ENCODE measurements at places on chromosomes 16 and 17.

DNA sequence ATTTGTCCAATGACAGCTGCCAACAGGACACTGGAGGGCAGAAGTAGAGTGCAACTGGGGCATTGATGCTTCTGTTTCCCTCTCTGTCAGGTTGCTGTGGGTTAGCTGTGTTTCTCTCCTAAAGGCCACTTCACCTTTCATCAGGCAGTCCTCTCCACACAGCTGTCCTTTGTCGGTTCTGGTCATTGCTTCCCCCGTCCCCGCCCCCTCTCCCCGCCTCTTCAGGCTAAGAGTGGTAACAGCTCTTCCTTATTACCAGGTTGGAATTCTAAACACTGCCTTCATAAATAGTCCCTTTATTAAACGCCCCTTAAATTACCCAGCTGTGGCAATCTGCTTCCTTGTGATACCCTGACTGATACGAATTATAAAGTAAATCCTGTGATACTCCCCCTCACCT is 31.8 kb upstream of the NSRP1 start:
- no peak for DNase-seq

DNA sequence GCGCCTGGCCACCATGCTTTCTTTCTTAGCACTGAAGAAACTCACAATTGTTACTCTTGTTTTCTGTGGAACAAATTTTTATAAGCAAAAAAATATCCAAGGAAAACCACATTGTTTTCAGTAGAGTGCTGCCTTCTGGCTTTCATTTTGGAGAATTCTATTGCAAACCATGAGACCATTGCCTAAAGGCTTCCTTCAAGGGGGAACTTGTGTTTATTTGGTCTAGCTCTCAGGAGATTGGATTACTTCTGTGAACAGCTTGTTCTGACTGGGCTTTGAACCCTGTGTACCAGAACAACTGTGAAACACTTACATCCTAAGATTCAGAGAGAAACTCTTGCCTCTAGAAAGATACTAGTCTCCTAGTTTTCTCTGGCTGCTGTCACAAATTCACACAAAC is 32.1 kb downstream of the TOM1L1 start:
- no peak for DNase-seq

GRCh38 chr16:13702614-13703013 is 217.3 kb upstream of the ERCC4 start:
- no peak for DNase-seq

- no peak for DNase-seq
These were observed 928 bp downstream of the CASKIN2 start for GRCh38 chr17:75514299-75514918.

GRCh38 chr17:63716426-63716825 is 16.5 kb upstream of the LIMD2 start:
- DNase-seq: no peak

GRCh38 chr17:51029568-51030463 is 90.9 kb downstream of the SPAG9 start:
- no peak for DNase-seq

GRCh38 chr16:82150549-82150948 is 19.5 kb downstream of the MPHOSPH6 start:
- DNase-seq: no peak

DNA sequence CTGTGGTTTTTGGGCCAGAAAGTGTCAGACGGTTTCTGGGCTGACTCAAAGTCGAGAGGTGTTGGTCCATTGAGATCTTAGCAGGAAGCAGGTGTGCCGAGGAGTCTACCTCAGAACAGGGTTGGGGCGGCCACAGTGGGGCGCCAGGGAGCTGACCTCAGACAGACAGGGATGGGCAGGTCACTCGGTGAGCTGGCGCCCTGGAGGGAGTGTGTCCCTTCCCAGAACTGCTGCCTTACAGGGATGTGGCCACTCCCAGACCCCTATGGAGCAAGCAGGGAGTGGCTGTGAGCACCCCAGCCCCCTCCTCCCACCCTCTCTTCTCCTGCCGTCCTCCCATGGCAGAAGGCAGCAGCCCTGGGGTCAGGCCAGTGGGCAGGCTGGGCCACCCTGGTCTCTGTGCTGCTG is 14.0 kb upstream of the DPEP1 start:
- DNase-seq: no peak

- no peak for DNase-seq
These were observed 260.8 kb upstream of the PSMD7 start for GRCh38 chr16:74035816-74036215.

GRCh38 chr16:68539711-68540239 is 684 bp downstream of the ZFP90 start:
- peak; percentile 9 for DNase-seq

DNA sequence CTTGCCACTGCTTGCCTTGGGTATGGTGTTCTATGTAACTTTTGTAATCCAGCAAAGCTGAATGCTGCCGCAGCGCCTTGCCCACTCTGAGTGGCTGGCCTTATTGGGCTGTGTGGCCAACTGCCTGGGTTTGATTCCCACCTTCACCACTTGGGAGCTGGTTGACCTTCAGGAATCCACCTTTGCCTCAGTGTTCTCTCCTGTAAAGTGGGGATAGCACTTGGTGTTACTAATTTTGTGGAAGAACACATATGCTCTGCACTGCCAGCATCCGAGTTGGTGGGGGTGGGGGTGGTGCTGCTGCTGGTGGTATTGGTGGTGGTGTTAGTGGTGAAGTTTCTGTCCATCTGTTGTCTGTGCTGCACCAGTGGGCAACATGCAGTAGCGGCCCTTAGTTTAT is 32.8 kb downstream of the AKAP1 start:
- no peak for DNase-seq

DNA sequence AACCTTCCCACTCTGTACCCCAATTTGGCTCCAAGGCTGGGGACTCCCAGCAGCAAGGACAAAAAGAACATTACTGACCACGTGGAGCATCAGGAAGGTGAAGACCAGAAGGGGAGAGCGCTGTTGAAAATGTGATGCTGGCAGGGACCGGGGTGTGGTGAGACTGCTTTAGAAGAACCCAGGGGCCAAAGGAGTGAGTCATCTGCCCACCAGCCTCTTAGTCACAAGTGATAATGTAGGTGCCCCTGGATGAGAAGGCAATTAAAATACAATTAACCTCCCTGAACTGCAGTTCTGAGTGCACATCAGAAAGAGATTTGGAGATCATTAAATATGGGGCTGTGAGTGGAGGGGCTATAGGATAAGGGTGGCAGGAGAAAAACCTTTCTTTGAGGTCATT is 366.6 kb upstream of the CCL2 start:
- DNase-seq: no peak

DNA sequence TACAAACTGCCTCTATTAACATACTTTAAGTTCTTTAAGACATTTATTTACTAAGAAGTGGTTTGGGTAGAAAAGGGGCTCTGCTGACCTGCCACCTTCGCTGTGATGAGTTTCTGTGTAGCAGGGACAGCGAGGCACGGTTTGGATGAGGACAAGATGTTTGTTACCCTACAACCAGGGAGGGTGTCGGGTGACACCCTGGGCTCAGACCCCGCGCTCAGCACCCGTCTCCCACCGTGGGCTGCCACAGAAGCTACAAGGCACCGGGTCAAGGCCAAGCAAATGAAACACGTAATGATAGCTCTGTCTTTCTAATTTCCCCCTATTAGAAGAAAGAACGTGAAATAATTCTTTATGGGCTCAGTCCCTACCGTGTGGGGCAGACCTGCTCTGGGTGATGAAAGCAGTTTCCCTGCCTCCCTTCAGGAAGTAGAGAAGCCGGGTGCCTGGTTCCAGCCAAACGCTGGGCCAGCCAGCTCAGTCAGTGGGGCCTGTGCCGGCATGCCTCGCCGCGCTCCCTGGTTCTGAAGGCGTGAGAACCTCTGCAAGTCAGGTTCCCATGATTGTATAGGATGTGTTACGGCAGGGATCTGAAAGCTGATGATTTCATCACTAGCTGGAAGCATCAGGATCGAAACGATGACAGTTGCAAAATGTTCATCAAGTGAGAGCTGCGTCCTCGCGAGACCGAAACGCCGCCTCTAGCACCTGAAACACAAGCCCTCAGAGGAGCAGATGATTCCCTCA is 3.9 kb downstream of the ZNF750 start:
- DNase-seq: no peak

DNA sequence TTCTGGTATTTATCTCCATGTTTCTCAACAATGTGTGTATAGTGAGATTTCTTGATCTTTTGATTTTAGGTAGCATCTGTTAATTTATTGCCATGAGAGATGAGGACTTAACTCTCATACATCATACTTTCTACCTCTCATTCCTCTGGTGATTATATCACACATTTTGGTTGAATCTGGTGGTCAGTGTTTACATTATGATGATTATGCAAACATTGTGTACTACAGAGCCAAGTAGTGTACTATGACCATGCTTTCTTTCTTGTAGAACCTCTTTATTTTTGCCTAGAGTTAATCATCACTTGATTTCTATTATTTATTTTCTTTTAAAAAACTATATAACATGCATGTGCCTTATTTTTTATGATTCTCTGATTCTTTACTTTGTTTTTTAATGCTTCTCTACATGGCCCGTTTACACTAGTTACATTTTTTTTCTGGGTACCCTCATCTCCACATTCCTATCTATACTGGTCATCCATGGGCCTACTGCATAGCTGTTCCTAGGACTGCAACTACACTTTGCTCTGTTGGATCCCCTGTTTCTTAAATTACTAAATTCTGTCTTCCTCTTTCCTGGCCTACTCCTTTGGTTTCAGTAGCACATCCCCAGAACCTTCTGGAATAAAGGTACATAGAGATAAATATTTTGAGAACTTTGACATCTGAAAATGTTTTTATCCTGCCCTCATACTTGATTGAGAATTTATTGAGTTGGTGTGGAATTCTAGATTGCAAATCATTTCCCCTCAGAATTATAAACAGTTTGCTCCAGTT is 63.0 kb upstream of the LRRC37A3 start:
- DNase-seq: no peak

DNA sequence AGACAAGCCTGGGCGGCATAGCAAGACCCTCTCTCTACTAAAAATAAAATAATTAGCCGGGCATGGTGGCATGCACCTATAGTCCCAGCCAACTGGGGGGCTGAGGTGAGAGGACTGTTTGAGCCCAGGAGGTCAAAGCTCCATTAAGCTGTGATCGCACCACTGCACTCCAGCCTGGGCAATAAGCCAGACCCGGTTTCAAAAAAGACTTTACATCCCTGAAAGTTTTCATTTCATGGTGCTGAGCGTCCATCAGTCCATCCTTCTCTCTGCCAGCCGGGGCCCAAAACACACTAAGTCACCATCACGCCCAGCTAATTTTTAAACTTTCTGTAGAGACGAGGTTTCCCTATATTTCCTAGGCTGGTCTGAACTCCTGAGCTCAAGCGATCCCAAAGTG is 10.6 kb downstream of the RAB40B start:
- no peak for DNase-seq

DNA sequence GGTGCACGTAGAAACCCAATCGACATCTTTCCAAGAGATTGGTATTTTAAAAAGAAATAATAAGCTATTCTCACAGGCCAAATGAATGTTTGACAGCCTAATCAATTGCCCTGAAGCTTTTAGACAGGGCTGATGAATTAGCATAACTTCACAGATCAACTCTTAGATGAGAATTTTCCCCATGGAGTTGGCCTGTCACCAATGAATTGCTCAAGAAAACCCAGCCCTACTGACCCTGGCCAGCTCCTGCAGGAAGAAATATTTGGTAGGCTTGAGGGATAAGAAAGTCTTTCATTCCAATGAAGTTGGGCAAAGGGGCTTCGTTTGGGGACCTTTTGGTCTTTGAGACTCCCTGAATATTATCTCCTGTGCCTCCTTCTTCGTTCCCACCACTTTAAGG is 23.4 kb upstream of the SEC14L1 start:
- DNase-seq: no peak

DNA sequence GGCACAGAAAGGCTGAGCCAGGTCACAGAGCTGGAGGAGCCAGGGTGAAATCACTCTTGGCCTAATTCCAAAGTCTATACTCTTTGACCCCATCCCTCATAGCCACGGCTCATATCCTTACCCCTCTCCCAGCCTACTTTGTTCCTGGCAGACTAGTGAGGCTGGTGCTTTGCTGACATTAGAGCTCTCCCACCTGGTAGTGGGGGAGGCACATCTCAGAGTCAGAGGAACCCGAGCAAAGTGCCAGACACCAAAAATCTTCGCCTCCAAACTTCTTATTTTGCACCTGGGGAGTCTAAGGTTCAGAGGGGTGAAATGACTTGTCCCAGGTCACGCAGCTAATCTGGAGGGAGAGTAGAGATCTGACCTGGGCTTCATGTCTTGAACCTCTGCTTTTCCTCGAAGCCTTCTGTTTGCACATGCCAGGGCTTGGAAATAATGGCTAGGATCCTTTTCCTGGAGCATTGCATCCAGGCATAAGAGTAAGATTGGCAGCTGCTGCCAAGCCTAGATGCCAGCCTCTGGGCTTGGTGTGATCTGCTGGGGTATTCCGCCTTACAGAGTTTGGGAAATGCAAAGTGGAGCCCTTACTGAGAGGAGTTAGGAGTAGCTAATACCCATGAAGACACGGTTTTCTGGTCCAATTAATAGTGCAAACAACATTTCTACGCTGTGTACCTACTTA is 126.9 kb downstream of the SPACA3 start:
- DNase-seq: no peak

DNA sequence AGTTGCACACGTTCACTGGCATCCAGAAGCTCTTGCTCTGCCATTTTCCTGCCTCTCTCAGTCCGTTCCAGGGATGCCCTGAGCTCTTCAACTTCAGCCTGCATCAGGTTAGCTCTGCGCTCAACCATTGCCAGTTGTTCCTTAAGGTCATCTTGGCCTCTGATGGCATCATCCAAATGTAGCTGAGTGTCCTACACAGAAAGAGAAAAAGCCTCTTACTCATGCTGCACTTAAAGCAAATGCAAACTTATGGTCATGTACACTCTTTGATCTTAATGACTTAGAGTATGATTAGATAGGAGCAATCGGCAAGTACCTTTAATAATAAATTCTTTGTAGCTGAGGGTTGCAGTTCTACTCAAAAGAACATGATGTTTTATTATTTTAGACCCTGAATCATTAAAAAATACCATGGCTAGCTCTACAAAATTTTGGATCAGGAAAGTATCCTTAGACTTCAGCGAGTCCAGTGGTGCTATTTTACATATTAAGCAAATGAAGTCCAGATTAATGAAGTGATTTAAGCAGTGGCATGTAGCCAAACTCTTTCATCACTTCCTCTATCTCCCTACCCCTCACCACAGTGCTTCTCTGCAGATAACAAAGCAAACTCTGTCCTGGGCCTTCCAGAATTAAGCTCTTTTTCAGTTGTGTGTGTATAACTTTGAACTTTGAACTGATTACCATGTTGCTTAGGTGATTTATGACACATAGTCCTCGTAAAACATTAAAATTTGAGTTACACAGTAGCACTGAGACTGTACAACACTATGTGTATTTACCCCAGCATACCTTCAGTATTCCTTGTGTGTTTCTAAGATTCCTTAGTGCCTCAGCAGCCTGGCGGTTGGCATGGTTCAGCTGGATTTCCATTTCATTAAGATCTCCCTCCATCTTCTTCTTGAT is 22.1 kb downstream of the MYH4 start:
- DNase-seq: no peak

DNA sequence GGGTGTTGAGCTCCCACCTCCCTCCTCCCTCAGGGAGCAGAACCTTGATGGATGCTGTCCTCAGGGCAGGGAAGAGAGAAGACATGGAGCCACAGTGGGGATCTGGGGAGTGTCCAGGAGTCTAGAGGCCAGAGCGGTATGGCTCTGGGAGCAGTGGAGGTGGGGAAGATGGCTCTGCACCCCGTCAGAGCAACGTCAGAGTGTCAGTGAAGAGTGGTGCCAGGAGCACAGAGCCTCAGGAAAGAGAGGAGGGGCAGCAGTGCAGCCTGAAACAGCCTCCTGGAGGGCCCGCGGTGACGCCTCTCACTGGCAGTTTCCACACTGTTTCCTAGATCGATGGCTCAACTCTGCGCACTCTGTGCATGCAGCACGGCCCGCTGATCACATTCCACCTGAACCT is 23.2 kb upstream of the SLC5A11 start:
- DNase-seq: no peak
